ENCODE measurements at places on chromosomes 16 and 17.

DNA sequence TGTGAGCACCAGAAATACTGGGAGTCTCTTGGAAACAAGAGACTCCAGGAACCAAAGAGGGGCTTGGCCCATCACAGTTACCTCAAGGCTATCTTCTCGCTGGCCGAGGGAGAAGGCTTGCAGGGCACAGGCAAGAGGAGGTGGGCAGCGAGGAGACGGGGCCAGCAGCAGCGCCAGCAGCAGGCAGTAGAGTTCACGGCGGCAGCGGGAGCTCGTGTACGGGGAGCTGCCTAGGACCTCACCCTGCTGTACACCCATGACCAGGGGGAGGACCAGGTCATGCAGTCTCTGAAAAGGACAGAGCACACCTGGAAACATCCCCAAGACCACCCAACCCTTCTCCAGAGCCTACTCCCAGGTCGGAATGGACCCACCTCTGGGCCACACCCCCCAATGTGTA is 30.8 kb downstream of the PELP1 start:
- DNase-seq, result no peak

- DNase-seq, result no peak
Measured at GRCh38 chr17:77189148-77189547, 48.4 kb downstream of the SEC14L1 start.

- no peak for DNase-seq
Measured at GRCh38 chr17:57557416-57557815, 187.7 kb downstream of the CCDC182 start.

GRCh38 chr17:40525294-40525693 is 23.9 kb upstream of the TNS4 start:
- DNase-seq, result no peak

DNA sequence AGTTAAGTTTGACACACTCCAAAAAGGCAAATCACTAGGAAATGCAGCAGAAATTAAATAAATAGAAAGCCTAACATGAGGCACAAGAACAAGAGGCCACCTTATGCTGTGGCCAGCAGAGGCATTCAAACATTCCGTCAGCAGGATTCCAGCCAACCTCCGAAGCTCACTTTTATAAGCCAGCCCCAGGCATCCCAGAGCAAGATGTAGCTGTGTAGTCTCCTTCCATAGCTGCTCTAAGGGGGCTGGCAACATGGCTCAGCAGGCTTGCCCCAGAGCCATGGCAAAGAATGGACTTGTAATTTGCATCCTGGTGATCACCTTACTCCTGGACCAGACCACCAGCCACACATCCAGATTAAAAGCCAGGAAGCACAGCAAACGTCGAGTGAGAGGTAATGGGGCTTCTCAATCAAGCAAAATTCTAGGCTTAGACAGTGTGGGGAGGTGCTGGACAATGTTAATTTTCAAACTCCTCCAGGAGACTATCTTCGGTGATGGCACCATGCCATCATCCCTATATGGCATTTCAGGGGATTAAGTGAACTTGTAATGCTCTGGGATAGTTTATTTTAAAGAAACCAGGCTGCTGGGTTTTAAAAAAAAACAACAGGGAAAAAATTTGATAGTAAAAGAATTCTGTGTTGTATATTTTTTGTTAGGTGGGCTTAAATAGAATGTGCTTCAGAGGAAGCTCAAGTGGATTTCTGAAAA is at the start of gene CLEC3A:
TSS of gene CLEC3A (plus strand) at position 202 of the 714 bp plus-strand sequence. CDS start at position 281, 79 bp downstream.
- no peak for DNase-seq

DNA sequence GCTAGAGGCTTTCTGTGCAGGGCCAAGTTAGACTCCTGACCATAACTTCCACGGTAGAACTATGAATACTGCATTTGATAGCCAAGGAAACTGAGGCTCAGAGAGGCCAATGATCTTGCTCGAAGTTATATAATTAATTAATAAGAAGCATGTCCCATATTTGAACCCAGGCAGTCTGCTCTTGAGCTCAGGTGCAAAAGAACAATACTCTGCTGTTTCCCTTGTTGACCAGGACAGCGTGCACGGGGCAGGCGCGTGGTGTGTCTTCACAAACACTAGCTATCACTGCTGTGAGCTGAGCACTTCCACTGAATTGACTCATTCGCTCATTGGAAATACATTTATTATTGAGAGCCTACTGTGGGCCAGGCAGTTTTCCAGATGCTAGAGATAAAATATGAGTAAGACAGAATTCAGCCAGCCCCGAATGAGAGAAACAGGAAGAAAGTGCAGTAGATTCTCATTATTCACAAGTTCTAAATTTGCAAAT is 1.6 kb downstream of the CHD9 start:
- no peak for DNase-seq

- no peak for DNase-seq
Measured at GRCh38 chr17:1919201-1919600, 89.4 kb downstream of the RPA1 start.

DNA sequence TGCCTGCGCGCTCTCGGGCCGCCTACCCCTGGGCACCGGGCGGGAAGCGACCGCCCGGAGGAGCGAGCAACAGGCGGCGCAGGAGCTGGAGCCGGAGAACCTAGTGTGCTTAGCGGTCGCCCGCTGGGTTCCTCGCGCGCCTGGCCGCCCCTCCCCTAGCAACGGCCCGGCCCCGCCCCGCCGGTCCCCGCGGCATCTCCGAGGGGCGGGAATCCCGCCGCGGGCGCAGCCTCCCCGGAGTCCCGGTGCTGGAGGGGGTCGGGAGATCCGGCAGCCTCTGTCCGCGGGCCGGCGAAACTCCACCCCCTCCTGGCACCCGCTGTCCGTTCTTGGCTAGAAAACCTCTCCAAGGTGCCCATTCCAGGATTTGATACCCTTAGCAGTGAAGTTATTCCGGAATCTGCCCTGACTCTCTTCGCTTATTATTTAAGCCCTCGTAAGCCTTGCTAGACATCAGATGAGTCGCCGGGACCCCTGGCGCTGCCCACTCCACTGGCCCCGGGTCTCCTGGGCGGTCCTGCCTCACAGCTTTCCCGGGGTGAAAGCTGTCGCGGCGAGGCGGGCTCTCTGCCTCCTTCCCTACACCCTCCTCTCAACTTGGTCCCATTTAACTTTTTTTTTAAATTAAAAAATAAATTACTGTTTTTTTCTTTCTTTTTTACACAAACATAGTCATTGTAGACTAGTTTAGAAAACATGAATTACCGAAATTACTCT is at the start of gene RPRML:
TSS of gene RPRML (minus strand) at position 107 of the 717 bp plus-strand sequence. CDS start 246 bp downstream, outside the sequence.
- no peak for DNase-seq

Data from activated naive CD4-positive, alpha-beta T cell (primary cell).